ENCODE measurements at places on chromosomes 13 and 19.
A peak's percentile ranks its signal among the peaks of the same experiment; 100 is the strongest.

GRCh38 chr13:106284358-106284757 lies 251.1 kb downstream of the EFNB2 start:
- DNase-seq = no peak

GRCh38 chr13:113448885-113449692 lies 4.2 kb downstream of the ADPRHL1 start:
- peak; percentile 8 for DNase-seq

GRCh38 chr13:57787058-57787791 lies 155.7 kb downstream of the PCDH17 start:
- no peak for DNase-seq

DNA sequence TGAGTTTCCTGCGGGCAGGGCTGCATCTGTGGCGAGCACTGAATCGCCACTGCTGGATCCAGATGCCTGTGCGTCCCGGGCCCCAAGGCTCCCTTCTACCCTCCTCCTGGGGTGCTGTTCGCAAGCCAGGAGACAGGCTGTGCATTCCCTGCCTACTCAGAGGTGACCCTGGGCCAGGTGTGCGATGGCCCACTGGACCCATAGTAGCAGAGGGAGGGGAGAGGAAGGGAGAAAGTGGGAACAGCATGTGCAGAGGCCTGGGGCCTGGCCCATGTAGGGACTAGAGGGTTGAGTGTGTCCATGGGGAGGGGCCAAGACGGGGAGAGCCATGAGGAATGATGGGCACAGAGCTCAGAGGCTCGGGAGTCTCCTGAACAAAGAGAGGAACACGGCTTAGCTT lies 27.3 kb downstream of the CARM1 start:
- DNase-seq = no peak

DNA sequence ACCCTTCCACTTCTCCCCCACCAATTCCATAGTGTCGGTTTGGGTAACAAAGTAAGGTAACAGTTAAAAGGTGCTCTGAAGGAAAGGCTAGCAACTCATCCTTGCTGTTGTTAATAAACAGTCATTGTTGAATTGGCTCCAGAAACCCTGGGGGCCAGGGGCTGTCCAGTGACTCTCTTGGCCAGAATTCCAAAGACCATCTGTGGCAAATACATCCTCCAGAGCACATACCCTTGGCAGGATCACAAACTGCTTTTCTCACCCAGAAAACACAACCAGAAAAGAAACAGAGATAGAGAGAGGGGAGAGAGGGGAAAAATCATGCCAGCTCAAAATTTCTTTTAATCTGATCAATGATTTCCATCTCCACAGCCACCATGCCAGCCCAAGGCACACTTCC lies 22.1 kb downstream of the CACNA1A start:
- no peak for DNase-seq
